ENCODE measurements at places on chromosomes 6 and 20.

DNA sequence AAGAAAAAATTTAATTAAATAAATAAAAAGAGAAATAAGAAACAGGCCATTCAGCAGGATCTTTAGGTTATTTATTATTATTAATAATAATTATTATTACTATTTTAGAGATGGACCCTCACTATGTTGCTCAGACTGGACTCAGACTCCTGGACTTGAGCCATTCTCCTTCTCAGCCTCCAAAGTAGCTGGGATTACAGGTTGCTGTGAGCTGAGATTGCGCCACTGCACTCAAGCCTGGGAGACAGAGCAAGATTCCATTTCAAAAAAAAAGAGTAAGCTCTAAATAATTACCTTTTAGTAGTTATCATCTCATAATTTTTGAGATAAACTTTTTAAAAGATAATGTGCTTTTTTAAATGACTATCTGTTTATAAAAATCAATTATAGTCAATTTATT lies 1102.8 kb upstream of the GJE1 start:
- no peak for DNase-seq

DNA sequence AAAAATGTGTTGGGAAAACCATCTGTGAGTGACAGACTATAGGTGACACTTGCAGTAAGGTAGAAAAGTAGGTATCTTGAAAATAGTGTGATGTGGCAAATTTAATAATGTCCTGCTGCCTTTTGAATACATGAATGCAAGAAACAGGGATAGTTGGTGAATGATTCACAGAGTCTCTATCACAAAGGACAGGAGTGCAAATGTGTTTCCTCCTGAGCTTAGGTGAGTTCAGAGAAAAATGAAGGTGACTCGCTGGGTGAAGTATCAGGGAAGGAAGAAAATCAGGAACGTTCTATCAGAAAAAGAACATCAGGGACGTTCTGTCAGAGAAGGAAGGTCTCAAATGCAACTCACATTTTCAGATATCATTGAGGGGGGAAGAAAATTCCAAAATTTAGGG lies 557.8 kb upstream of the SLC35B3 start:
- no peak for DNase-seq

DNA sequence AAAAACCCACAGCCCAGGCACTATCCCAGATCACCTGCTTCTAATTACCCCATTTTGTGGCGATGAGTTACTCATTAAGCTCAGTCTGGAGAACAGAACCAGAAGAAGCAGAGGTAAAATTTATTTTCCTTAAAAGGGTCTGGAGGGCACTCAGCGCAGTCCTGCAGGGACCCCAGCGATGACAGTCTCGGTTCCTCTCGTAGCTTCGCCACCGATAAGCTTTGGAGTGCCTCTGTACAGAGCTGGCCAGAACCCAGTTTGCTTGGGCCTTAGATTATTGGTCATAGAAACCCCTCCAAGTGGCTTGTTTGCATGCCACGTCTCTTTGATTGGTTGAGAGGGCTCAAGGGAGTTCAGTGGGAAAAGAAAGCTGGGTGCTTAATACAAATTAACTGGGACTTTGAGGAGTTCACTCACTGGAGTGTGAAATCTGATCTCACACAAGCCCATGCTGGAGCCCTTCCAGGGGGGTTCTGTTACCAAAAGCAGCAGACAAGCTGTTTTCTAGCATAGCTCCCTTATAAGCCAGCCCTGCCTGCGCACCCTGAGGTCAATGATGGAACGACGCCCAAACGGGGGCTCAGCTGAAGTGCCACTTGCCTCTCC lies 158.5 kb upstream of the ARID1B start:
- no peak for DNase-seq

DNA sequence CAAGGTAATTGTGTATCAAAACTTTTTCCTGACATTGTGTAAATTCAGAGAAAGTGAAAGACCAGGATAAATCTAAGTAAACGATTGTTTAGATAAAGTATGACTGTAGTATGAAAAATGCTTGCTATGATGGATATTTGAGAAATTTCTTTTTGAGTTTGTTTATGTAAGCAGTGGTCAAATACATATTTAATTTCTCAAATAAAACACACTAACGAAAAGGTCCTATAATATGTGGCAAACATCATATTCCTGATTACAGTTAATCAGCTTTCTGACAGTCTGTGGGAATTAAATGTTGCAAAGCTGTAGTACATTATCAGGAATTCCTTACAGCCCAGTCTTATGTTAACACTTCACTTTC lies 636.9 kb downstream of the MMUT start:
- no peak for DNase-seq

DNA sequence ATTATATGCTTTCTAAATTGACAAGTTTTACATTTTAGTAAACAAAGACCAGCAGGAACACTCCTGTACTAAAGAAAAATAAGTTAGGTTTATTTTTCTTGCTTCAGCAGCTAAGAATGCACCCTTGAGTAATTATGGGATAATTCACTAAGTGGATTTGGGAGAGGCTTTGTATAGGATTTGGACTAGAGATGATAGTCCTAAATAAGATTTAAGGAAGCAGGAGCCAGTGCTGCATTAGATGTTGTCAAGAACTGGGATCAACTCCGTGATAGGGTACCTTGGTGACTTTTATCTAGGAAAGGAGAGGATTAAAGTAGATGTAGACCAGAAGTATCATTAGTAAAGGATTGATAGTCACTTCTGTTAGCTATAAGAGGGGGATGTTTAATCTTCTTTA lies 4.1 kb upstream of the C6orf141 start:
- no peak for DNase-seq

- DNase-seq, result no peak
Observed at GRCh38 chr6:158516098-158516497, 43.8 kb upstream of the TMEM181 start.

GRCh38 chr6:129262661-129263060 lies 379.7 kb downstream of the LAMA2 start:
- no peak for DNase-seq

GRCh38 chr20:22921595-22922421 lies 113.3 kb upstream of the SSTR4 start:
- peak; percentile 91 for DNase-seq

DNA sequence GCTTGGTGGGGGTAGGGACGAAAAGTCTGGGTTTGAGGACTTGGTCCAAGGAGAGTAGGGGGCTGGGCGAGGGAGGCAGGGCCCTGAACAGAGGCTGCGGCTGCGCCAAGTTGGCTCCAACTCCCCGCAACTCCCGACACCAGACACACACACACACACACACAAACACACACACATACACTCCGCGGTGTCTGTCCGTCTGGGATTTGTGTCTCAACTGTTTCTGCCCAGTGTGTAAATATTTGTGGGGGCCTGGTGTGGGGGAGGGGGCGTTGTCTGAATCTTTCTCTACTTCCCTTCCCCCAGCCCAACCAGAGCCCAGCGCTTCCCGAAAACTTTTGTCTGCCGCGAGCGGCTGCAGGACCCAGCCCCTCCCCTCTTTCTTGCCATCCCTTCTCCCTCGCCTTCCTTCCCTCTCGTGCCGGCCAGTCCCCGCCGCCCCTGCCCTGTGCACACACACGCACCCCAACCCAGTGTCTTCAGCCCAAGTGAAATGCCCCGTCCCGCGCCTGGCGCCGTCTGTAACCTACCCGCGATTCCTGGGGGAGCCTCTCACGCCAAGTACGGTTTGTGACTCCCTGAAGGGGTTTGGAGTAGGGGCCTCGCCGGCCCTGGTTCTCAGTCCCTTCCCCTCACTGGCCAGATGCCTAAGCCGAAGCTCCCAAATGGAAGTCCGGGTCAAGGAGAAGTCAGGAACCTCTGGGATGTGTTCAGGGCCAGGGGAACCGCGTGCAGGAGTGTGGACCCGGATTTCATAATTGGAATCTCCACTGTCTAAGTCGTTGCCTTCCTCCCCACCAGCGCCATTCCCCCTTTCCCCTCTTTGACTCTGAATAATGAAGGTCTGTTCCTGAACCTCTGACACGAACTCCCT lies 904 bp downstream of the MDFI start:
- no peak for DNase-seq

DNA sequence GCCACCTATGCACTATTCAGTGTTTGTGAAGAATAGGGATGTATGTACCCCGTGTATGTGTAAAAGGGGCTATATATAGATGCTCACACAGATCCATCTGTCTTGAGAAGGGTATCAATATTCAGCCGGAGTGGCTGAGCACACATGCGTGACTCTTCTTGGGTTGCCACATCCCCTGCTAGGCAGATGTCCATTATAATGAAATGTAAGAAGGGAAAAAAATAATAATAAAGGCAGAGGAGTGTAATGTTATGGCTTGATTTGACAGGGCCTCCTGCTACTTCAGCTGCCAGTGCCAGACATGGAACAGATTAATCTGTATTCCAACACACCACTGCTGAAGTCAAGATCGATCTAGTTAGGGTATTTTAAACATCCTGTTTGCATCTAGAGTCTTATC lies 74.2 kb upstream of the VSTM2L start:
- DNase-seq, result no peak

DNA sequence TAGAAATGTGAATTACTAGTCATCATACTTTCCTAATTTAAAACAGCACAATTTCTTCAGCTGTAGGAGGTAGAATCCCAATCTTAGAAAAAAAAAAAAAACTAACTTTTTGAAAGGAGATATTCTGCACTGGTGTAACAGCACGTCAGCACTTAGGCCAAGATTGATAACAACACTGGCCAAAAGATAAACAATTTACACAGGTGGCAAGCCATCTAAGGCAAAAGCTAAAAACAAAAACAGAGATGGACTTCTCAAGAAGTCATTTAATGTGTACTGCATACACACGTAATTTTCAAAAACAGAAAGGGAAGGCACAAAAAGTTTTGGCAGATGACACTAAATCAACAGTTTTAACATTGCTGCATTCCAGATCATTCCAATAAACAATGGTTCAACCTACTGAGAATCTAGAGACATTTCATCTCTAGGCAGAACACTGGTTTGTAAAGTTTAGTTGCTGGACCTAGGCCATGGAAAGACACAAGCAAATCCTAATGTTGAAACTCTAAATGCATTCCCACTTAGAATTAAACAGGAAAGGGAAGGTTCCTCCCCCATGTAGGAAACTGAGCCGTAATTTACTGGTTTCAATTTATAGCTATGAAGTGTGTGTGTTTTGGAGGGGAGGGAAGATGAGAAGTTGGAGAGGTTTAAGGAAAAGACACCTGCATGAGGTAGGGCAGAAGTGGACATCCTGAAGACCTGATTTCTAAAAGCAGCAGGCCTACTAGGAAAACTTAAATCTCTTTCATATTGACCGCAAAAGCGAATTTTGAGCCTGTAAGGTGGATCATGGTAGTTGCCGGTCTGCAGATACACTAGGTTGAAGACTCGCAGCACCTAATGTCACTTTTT lies 1.3 kb downstream of the GCLC start:
- peak; percentile 37 for DNase-seq

DNA sequence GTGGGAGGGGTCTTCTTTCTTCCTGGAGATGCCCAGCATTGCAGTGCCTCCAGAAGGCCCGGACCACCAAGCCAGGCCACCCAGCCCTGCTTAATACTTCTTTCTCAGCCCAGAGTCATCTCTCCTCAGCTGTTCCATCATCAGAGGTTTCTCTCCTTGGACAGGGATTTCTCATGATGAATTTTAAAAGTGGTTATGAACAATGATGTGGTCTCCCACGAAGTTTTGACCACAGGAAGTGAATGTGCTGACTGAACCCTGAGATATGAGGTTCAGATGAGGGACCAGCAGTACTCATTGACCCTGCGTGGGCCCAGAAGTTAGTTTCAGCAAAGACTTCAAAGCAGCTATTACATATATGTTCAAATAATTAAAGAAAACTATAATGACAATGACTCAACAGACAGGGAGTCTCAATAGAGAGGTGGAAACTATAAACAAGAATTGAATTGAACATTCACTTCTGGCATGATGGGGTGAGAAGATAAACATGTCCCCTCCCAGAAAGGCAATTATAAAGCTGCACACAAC lies 114.5 kb upstream of the SLC22A16 start:
- peak; percentile 30 for DNase-seq

DNA sequence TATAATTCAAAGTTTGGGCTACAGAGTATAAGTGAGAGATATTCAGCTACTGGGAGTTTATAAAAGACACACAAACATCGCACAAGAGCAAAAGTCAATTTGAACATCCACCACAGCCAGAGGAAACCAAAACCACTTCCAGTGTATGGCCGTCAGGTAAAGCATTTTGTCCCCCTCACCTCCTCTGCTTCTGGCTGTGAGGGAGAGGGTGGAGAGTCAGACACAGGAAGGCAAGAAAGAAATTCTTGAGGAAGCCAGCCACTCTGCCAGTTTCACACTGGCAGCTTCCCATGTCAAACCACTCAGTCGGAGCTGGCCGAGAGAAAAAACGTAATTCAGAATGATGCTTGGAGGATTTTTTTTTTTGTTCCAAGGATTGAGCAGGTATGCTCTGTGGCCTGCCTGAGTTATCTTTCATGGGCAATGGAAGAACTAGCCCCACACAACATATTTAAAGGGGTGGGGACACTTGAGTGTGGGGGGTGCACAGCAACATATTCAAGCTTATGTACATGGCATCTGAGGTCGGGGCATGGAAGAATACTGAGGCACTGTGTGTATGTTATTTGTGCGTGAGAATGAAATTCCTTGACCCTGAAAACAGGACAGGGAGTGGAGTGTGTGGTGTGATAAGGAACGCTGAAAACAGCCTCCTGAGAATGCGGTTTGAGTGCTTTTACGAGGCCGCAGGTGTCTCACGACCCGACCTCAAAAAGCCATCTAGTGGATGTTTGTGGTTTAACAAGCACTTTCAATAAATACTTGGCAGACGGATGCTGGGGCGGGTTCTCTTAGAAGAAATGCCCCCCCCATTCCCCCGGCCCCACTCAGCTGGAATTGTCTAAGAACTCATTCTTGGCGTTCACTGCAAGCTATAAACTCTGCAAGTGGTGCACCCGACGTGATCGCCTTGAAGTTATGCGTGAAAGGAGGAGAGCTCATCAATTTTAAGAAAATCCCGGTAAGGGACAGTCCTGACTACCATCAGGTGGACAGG lies 27.5 kb upstream of the ZBTB22 start:
- peak; percentile 60 for DNase-seq

DNA sequence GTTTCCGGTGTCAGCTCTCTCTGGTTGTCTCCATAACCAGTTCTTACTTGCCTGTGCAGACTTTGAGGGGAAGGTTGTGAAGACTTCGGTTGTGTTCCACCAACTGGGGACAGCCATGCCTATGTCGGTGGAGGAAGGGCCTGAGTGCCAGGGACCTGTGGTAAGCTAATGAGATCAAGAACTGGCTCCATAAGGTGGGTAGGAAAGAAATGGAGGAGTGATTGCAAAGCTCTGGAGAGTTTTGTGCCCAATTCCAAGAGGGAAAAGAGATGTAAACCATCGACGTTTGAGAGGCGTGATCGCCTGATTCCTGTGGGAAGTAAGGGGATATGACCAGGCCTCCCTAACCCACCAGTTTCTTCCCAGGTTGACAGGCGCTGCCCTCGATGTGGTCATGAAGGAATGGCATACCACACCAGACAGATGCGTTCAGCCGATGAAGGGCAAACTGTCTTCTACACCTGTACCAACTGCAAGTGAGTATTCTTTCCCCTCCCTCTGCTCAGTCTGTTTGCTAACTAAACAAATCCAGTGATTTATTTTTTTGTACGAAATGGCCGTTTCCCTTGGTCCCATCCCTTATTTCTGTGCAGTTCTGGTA lies 893 bp downstream of the POLR1H start:
- no peak for DNase-seq

DNA sequence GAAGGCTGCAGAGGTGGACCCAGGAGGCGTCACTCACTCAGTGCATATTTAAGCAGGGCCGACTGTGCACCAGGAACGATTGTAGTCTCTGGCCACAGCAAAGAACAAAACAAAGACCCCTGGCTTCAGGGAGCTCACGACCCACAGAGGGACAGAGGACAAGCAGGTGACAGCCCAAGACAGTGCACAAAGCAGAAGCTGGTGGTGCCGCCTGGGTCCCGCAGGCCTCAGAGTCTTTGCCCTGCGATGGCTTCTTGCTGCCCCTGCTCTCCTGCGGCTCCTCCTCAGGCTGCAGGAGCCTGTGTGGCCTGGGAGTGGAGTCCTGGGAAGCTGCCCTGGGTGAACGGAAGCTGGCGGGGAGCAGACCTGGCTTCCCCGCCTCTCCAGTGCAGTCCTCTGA lies 300.0 kb downstream of the PREX1 start:
- DNase-seq, result no peak
